ENCODE measurements at places on chromosomes 5 and 9.

- no peak for DNase-seq
Measured at GRCh38 chr9:38074441-38074961, 5.5 kb upstream of the SHB start.

DNA sequence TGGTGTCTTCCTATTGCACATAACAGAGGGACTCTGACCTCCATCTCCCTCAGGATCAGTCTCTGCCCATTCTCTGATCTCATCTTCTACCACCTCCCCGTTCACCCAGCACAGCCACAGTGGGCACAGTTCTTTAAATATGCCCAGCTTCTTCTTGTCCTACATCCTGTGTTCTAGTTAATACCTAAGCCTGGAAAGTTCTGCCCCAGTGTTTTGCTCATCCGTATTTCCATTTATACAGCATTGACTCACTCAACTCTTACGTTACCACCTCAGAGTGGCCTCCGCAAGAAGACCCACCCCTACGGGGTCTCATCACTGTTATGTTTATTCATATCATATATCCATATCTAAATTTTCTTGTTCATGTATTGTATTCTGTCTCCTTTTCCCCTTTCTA lies 315.5 kb downstream of the ADGRV1 start:
- no peak for DNase-seq

- no peak for DNase-seq
Measured at GRCh38 chr5:128304088-128304487, 220.5 kb downstream of the SLC12A2 start.

DNA sequence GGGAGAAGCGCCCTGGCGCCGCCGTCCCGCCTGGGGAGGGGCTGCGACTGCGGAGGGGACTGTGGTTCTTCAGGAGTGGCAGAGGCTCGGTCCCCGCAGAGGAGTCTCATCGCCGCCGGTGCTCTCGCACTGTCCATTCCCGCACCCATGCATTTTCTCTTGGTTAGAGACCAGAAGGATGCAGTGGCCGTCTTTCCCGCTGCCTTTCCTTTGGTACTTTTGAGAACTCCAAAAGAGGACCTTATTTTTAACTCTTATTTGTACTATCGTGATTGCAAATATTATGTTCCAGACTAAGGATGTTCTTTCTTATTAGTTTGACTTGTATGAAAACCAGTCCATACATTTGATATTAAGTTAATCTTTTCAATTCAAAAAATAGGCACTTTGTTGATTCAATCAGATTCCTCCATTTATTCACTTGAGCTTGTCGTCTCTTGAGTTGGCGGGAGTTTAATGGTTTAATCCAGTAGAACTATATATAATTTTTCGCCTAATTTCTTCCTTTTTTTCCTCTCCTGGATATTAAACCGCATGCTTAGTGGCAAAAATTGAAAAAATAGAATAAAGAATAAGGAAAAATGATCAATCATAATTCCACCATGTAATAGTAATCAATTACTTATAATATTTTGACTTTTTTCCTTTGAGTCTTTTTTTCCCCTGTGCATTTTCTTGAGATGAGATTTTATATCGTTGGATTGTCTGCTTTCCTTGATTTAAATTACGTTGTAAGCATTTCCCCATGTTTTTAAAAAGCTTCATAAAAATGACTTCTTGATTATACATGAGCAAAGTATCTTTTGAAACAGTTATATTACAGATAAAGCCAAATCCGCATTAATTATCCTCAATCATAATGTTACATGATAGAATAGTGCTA lies 861 bp downstream of the ZFYVE16 start:
- peak; percentile 36 for DNase-seq

- peak; percentile 38 for DNase-seq
Measured at GRCh38 chr5:39080597-39081204, 6.5 kb upstream of the RICTOR start.

GRCh38 chr5:78002690-78003089 lies 226.6 kb upstream of the TBCA start:
- no peak for DNase-seq
